ENCODE measurements at places on chromosomes 7 and 10.

DNA sequence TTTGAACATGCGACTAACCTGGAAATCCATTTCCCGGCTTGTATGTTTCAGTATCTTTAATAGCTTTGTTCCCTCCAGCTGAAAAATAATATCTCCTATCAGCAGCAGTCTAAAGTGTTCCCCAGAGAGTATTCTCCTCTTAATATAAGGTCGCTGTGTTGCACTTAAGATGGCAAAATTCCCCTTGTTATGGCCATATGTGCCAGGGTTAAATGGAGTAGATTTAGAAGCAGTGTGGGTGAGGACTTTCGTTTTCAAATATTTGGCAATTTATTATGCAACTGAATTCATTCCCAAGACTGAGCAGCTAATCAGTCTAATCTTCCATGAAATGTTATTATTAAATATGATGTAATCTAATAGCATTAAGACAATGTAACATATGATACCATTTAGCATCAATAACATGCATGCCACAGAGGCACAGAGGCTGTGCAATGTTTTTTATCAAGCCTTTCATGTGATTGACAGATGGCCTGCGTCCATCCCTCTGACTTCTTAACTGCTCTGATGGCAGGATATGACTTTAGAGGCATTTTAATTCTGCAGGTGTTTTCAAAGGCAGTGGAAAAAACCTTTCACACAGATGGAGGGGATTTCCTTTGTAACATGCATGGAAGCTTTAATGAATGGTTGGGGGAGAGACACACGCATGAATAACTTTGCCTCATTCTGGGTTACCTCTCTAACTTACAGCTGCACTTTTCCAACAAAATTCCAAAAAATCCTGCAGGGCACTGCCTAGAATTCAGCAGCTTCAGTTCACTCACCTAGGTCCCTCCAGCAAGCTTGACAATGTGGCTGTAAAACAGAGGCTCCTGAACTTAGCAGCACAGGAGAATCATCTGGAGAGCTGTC, 55.1 kb upstream of the ZPBP start:
- peak; percentile 71 for DNase-seq

DNA sequence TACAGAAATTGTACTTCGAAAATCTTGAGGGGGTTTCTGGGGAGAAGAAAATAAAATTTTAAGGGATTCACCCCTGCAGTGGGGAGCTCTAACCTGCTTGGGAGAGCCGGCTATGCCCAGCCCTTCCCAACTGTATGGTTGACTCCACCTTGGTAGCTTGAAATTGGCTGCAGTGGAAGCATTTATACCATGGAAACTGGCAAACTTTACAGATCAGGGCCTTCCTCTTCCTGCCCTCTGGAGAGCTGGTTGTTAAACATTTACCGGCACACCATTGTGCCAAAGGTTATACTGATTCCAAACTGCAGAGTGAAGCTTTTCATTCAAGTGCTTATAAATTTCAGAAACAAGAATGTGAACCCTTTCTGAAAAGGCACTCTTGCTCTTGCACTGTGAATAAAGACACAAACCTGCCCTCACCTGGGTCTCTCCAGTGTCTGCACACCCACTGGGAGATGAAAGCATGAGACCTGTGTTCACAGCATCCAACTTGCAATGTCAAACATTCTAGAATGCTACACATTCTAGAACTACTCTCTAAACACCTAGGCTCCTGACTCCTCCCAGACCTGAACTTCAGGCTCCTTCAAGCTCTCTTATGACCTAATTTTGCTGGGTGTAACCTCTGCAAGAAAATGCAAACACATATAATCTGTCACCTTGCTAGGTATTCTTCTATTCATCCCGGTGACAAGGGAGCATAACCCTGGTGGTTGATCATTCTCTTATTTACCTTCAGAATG, 44.7 kb downstream of the ABLIM1 start:
- DNase-seq = no peak

DNA sequence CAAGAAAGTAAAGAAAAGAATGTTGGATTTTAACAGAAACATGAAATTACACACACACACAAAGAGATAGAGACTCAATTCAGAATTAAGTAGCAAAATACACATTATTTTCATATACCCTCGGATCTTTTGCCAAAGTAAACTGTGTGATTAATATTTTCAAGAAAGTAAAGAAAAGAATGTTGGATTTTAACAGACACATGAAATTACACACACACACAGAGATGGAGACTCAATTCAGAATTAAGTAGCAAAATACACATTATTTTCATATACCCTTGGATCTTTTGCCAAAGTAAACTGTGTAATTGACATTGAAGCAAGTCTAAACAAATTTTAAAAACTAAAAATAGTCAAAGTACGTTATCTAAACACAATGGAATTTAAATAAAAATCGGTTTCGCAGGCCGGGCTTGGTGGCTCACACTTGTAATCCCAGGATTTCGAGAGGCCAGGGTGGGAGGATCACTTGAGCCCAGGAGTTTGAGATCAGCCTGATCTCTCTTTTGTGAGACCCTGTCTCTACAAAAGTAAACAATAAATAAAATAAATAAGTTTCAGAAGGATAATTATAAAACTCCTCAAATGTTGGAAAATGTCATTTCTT, 337.3 kb upstream of the MAGI2 start:
- no peak for DNase-seq

DNA sequence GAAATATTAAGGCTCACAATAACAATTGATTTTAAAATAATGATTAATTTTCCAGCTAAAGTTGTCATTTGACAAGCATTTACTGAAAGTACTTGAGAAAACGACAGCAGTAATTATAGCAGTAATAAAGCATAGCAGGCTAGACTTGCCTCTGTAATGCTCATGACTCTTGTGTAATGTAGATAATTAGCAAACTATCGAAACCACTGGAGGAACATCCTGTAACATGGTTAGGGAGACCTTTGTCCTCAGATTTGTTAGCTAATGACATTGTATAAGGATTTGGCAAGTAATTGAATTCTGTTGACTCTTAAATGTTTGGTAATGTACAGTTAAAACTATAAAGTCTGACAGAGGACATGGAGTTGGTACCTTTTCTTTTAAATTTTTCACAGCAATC, 24.8 kb downstream of the ARL4A start:
- no peak for DNase-seq

DNA sequence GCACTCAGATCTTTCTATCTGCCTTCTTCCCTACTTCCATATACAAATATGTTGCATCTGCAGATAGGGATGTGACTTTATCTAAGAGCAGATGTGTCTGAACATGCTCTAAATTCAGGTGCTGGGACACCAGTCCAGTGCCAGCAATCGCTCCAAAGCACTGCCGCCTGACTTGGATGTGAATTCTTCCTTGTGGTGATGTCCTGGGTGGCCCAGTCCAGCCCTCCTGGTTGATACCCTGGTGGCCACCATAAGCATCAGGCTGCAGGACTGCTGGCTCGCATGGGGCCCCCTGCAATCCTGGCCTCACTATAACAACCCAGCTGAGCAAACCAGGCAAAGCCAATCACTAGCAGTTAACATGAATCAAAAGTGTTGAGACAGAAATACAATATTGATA, 149.2 kb upstream of the PDE1C start:
- DNase-seq = no peak
